ENCODE measurements at places on chromosomes 12 and 14.

DNA sequence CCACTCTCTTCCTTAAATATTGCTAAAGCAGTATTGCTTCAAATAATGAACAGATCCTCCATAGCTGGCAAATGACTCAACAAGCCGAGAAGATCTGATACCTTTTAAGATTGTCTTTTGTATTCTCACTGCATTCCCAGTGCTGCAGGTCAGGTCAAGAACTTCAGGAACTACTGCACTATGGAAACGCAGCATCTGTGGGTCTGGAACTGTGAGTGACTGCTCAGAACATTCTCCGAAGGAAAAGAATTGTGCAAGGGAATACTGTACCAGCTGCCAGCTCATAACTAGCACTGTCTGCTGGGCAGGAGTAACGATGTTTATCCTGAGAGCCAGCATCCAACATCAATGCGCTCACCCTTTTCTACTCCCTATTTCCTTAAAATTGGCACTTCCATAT lies 348.0 kb upstream of the SOX5 start:
- no peak for DNase-seq

DNA sequence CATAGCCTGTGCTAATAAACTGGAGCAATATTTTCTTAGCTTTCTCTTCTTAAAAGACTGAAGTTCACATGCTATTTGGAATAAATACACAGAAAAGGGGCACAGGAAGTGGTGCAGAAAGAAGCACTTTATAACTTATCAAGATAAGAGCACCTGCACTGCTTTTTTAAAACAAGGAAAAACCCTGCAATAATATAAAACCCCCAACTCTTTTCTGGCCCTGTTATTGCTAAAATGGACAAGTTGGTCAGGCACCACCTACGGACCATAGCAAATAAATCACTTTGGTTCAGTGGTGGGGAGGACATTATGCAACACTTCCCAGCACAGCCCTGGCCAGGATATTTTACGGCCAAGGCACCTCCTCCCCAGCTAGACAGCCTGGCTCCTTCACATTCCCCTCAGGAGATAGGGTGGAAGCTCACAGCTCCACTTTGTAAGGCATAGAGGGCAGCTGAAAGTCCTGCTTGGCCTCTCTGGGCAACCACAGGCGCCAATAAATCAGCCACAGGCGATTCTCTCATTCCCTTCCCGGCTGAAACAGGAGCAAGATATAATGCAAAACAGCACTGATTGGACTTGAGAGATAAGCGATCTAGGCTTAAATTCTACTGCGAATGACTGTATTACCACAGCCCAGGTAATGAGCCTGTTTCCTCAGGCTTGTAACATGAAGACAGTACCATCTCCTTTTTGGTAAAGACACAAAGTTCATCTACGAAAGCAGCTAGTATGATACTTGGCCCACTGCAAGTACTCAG lies 2.0 kb downstream of the ZBTB25 start:
- DNase-seq: no peak

DNA sequence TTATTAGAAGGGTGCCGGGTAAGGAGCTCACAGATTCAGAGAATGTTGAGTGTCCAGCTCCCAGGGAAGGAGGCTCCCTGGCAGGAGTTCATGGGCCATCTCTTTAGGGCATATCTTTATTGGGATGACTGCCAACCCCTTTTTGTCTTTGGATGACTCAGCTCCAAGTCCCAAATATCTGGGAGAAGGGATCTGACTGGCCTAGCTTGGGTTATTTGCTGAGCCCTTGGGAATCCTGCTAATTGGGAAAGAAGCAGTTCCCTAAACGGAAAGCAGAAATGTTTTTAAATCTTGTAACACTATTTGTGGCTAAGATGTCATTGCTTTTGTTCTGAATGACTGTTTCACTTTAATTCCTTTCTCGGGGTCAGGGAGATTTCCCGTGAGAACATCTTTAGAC lies 12.6 kb downstream of the DDX55 start:
- DNase-seq: no peak

DNA sequence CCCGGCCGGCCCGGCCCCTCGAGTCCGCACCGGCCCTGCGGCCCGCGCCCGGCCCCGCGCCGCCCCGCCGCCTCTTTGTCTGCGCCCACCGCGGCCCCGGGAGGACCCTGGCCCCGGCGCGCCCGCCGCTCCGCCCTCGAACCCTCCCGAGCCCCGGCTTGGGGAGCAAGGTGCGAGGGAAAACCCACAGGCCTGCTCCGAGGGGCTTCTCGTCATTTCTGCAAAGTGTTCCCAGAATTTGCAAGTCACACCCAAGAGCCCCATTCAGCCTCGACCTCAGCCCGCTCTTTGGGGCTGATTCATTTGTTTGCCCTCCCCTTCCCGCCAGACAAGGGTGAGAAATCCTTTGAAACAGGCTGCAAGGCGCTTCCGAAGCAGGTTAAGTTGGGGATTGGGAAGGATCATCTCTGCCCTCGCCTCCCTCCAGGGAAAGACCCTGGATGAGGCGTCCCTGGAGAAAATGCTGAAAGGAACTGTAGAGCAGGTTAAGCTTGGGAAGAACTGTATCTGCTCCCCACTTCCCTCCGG lies 325 bp upstream of the CLIP1 start:
- DNase-seq: peak; percentile 43

DNA sequence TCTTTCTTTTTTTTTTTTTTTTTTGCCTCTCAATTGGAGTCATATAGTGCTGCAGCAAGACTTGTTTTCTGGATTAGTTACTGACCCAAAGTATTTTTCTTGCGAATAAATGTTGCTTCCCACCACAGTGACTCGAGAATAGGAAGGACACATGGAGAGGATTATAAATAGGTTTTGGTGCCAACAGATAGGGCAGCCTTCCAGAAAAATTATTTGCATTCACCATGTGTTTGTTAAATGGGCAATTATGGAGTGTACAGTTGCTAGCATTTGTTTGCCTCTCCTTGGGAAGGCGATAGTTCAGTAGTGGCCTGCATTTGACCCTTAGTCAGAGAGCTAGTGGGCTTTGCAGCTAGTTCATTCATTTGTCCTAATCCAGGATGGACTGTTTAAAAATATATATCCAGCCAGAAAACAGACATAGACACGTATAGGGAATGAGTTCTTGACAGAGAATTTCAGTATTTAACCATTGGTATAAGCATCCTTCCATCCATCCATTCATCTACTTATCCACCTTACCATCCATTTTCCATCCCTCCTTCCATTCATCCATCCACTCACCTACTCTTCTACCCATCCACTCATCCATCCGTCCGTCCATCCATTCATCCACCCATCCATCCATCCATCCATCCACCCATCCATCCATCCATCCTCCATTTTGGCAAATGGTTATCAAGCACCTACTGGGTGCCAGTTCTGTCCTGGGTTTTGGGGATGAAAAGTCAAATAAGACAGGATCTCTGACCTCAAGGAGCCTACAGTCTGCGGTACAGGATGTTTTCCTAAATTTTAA lies 67.5 kb downstream of the CHST11 start:
- peak; percentile 29 for DNase-seq
